ENCODE measurements at places on chromosomes 4 and X.

DNA sequence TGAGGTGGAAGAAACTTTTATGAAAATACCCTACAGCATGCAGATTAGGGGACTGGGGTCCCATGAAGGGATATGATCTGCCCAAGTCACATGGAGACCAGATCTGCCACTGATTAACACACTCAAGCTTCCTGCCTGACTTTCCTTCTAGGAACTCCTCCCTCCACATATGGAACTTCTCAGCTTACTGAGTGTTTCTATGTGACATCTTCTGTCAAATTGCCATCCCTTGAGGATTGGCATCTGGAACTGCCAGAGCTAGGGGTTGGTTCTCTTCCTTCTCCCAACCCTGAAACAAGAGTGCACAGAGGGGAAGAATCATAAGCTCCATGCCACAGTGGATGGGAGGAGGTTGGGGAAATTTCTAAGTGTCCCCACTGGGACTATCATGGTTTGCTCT is 150.6 kb upstream of the MBNL3 start:
- no peak for DNase-seq

GRCh38 chr4:32564626-32565025 is 1844.5 kb downstream of the PCDH7 start:
- no peak for DNase-seq

- no peak for DNase-seq
Measured at GRCh38 chr4:112647785-112648184, 10.8 kb downstream of the LARP7 start.

DNA sequence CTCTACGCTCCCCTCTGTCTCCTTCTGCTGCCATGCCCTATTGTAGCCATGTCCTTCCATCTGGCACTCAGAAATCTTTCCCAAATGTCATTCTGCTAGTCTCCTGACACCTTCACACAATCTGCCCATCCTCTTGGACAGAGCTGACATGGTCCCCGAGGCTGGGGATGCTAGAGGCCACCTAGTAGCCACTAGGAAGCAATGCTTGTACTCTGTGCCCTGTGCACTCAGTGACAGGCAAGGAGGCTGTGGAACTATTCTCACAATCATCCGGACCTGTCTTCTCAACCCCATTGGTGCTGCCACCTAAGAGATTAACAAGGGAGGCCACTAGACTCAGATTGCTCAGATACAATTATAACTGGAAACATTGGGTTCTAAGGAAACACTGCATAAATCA is 112.6 kb upstream of the TMEM164 start:
- DNase-seq, result no peak

DNA sequence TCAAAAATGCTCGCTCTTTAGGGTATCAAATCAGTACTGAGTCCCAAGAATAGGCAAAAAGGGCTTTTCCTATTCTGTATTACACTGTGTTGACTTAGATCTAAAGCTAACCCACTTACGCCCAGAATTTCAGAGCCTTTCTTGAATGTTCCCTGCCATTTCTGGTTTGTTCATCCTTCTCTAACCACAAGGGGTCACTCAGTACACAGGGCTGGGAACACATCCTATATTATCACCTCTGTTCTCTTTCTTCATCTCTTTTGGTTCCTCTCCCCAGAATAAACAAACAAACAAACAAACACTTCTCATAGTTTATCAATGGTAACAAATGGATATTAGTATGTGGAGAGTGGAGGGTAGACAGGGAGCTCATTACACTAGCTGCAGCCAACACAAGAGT is 25.5 kb upstream of the MORC4 start:
- no peak for DNase-seq

DNA sequence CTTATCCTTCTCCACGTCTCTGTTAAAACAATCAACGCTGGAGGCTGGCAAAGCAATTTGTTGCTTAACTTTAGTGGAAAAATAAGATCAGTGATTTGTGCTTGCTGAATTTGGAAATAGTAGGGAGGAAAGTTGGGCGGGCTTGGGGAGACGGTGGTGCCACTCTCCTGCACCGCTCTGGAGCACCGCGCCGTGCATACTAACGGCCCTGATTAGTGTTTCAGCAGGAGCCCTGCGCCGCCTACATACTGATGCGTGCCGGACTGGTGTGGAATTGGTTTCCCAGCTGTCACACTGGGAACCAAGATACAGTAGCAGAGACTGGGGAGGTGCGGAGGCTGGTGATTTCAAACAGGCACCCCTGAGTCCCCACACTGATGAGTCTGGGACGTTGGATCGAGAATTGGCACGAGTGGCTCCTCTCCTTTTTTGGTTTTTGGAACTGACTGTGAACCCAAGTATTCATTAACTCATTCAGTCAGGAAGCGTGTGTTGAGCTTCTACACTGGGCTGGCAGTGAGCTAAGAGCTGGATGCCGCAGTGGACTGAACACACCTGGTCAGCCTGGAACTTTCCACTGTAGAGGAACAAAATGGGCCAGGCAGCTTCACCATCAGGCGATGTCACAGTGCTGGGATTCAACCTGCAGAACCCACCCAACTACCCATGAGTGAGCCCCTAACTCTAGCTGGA is 29.0 kb upstream of the PSAPL1 start:
- no peak for DNase-seq

DNA sequence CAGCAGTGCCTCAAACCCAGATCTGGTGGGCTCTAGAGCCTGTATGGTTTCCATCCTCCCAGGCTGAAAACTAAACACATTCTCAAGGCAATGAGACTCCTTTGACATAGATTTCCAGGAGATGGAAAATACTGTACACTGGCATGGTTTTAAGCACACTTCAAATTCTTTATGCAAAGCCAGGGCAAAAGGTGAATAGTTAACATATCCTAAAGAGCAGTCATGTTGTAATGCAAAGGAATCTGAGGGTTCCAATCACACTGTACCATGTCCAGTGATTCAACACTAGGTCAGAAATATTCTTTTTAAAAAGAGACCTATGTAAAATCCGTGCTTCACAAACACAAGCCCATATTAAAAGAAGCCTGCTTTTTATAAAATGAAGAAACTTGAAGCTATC is 195.3 kb downstream of the QDPR start:
- DNase-seq, result no peak

GRCh38 chr4:98530572-98530971 is 127.8 kb downstream of the TSPAN5 start:
- no peak for DNase-seq

- no peak for DNase-seq
Measured at GRCh38 chrX:110036162-110037033, 33.5 kb downstream of the TMEM164 start.

- DNase-seq, result no peak
Measured at GRCh38 chr4:53576676-53577372, 14.5 kb downstream of the LNX1 start.

DNA sequence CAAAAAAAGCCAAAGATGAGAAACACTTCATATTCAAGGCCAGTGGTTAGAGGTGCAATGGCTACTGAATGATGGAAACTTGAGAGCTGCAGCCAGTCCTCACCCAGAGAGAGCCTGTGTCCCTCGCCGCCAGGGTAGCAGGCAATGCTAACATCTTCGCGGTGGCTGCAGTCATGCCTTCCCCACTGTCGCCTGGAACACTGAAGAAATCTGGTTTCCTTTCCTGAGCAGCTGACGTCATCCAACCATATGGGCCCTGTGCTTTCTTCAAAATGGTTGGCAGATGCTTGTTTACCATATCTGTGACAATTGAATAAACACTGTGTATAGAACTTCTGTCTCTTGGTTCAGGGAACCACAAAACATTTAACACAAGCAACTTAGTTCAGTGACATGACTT is 39.7 kb downstream of the PRSS12 start:
- DNase-seq, result no peak

Measured in GM19239 (cell line).